PC-3 (cell line): ENCODE measurements at places on chromosomes 6 and 20.
A peak's percentile ranks its signal among the peaks of the same experiment; 100 is the strongest.

GRCh38 chr20:43911066-43911465, 3.6 kb upstream of the TOX2 start:
- DNase-seq = peak; percentile 62

- DNase-seq = no peak
Observed at GRCh38 chr6:108640104-108640503, 79.4 kb downstream of the FOXO3 start.

DNA sequence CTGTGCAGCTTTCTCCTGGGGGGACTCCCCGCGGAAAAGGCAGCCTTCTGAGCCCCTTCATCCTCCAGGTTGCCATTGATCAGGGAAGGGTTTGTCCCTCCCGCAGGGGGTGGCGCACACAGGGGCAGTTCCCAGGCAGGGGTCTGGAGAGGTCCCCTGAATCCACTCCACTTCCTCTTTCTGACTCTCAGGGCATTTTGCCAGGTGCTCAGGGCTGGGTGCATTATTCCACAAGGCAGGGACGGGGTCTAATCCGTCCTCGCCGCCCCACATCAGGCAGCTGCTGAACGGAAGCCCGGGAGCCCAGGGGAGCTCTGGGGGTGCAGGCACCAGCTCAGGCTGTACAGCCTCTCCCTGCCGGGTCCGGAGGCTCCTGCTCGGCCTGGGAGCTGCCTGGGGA, 180.9 kb downstream of the TTLL2 start:
- no peak for DNase-seq

DNA sequence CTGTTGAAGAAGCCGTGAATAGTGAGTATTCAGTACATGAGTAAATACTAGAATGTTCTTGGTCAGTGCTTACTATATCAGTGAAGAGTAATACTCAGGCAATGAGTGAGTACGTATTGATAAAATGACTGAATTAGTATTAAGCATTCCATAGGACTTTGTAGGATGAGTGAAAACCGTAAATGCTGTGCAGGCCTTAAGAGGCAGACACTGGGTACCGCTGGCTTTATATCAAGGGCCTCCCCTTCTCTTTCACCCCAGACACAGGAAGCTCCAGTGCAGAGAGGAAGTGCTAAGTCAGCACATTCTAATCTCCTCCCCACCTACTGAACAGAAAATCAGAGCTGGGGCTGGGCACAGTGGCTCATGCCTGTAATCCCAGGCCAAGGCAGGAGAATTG, 24.2 kb downstream of the POFUT1 start:
- DNase-seq = no peak

DNA sequence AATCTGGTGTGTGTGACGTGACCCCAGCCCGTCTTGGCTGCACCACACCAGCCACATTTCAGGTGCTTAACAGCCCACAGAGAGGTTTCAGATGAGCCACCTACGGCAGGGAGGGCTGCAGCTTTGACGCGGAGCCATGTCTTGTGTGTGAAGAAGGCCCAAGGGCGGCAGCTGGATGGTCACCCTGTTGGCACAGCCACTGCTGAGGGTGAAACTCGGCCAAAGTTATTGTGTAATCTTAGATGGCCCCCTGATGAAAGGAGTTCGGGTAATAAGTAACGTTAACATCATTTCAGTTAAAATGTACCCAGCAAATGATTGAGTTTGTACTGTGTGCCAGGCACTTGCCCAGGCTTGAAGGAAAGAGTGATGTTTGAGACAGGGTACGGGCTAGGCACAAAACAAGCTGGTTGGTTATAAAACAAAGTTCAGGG, 97.2 kb downstream of the SSR1 start:
- no peak for DNase-seq

- DNase-seq = no peak
Observed at GRCh38 chr6:42354702-42355101, 97.0 kb downstream of the TRERF1 start.

DNA sequence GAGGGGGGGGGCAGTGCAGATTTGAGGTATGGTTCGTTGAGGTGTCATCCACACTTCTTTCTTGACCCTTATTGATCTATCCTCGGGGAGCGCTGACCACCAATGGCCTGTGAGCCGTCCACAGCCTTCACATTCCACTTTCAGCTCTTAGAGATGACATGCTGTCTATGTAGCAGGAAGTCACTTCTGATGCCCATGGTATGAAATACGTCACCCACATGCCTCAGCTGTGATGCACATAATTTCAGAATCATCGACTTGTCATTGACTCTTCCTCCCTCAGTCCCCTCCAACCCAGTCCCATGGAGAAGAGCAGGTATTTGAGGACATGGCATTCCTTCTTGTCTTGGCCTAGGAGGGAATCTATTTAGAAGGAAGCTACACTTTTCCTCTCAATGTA, 4.7 kb upstream of the ADGRF5 start:
- DNase-seq = peak; percentile 75

DNA sequence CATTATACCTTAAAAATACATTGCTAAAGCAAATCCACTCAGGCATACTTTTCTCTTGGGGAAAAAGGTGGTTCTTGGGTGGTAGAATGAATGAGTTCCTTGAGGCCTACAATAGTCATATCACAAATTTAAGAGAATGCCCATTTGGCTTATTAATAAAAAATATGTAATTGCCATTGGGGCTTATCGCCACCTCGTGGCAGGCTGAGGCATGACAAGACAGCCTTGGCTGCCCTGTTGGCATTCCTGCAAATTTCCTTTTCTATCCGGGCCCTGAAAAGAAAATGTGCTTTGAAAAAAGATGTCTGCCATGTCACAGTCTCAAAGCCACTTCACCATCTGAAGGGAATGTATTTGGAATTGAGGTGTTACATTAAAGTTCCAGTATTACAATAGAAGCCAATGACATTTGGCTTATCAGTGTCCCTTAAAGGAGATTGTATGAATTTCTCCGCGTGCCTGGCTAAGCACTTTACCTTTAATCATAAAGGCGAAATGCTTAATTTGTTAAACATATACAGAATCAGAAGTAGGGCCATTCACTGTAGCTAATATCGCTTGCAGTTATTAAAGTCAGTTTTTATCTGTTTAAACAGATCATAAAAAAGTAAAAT, 188.3 kb upstream of the ZFP64 start:
- peak; percentile 71 for DNase-seq

- peak; percentile 4 for DNase-seq
Observed at GRCh38 chr6:89842228-89842627, 12.5 kb downstream of the CASP8AP2 start.

- DNase-seq = no peak
Observed at GRCh38 chr6:113416170-113416569, 441.0 kb upstream of the MARCKS start.

DNA sequence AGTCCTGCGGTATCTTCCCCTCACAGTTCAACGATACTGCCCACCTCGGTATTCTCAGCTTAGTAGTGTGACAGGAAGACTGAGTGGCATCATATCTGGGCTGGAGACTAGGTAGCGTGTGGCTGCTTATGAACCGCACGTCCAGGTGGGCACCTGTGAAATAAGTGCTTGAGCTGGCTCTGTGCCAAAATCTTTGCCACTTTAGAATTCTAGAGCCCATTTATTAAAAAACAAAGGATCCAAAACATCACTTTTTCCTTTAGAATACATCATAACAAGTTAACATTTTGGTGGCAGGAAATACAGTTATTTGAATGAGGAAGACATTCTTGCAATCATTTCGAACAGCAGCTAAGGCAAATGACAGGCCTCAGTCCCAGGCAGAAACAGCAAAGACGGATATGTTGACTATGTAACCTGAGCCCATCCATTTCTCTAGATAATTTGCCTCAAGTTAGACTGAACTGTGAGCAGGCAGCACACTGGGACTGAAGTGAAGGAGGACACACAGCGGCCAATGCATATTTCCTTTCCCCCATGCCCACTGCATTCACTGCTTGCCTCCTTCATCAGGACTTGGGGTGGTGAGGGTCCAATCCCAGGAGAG, 136.6 kb downstream of the GMDS start:
- no peak for DNase-seq

GRCh38 chr6:158654960-158655489, 5.2 kb downstream of the SYTL3 start:
- no peak for DNase-seq

GRCh38 chr6:63799813-63800212, 164.2 kb downstream of the PHF3 start:
- DNase-seq = no peak

DNA sequence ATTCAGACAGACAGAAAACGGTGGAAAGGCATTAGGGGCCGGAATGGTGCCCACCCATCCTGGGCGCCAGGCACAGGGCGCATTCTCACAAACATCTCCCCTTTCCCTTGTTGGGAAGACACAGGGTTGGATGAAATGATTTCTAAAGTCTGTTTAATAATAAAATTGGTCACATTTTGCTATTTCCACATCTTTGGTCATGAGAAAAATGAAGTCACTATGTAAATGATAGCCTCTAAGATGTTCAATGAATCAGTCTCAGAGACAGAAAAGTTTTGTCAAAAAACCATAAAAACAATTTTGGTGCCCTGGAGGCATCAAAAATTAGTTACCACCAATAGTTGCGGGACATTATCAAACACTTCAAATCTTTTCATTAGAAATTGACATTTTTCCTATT, 40.7 kb downstream of the PRR18 start:
- DNase-seq = no peak

DNA sequence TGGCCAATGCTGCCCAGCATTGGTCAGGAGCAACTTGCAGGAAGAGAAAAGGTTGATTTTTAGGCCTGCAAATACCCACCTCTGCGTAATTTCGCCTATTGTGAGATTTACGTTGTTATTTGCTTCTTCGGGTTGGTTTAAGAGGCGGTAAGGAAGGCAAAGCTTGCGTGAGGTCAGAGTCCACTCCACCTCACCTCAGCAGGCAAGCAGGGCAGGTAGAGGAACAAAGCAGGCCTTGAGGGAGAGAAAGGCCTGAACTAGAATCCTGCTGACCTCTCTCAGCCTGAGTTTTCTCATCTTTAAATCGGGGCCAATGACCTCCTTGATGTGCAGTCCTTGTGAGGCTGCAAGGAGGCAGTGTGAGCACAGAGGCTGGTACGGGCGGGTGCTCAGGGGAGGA, 239.1 kb downstream of the CDC5L start:
- no peak for DNase-seq
